ENCODE measurements at places on chromosomes 13 and 19.

DNA sequence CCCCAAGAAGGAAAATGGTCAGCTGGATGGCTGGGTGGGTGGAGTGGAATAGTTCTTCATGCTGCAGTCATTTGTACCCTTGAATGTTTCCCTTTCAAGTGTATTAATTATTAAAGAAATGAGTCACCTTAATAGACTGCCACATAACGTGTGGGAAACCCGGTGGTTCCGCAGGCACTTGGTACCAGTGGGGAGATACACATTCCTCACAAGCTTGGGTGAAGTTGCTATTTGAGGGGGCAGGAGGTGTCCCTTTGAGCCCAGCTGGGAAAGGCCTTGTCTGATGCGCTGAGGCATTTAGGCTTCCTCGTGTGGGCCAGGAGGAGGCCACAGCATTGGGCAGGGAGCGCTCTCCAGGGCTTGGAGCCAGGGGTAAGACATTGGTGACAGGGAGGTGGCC, 57.7 kb downstream of the ATP8A2 start:
- no peaks in the 10 kb centered on the region for H3K4me1 ChIP-seq
- no peak overlapping the region for H3K27ac ChIP-seq
- no peak overlapping the region for H3K4me3 ChIP-seq
- H3K36me3 ChIP-seq, result no peaks in the 10 kb centered on the region
- no peaks in the 10 kb centered on the region for H3K27me3 ChIP-seq

GRCh38 chr19:13056052-13056660, 46.5 kb downstream of the LYL1 start:
- H3K4me3 ChIP-seq, result no peak overlapping the region
- peaks cover 4% of the 10 kb centered on the region for H3K4me1 ChIP-seq
- H3K27me3 ChIP-seq, result peaks cover 16% of the 10 kb centered on the region
- H3K36me3 ChIP-seq, result no peaks in the 10 kb centered on the region
- no peak for DNase-seq

DNA sequence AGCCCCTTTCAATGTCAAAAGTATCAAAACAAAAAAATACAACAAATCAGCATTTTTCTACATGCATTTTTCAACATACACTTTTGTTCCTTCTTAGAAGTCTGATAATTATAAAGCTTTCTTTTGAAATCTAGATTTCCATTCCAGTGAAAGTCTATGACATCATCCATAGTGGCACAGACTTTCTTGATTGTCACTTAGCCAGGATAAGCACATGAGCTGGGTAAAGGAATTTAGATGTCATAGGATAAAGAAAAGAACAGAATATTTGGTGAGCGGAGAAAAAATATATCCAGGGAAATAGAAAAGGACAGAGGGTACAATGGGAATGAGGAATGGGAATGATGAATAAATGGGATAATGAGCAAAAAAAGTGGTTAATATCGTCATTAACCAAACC, 15.1 kb upstream of the TRPC4 start:
- no peak overlapping the region for H3K4me3 ChIP-seq
- no peaks in the 10 kb centered on the region for H3K4me1 ChIP-seq
- no peaks in the 10 kb centered on the region for H3K27me3 ChIP-seq
- DNase-seq, result no peak

DNA sequence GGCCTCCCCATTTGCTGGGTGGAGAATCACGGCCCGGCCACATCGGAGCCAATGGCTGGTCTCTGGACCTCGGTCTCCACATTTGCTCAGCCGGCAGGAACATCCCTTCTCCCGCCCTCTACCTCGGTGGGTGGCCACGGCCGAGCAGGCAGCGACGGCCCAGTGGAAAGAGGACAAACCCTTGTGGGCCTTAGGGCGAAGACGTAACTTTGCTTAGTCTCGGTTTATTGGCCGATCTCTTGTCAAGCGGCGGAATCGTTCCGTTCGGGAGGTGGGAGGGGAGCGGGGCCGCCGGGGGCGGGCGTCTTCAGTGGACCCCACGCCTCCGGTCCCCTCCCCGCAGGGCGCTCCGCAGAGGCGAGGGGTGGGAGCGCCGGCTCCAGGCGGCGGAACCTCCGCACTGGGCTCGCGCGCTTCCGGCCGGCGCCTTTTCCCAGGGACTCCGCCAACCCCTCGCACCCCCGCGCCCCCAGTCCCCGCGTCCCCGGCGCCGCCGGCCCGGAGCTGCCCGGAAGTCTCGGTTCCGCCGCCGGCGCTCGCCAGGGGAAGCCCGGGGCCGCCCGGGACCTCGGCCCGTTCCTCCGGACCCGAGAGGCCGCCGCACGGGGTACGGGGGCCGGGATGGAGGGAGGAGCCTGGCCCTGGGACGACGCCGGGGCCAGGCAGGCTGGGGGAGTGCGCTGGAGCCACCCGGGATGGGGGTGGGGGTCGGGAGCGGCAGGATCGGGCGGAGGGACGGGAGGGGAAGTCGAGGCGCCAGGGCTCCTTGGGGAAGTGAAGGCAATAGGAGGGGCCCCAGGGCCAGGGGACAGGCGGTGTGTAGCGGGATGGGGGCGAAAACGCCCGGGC, at the start of gene ZNF580:
Gene ZNF580 (plus strand): TSS at position 426 of the 849 bp plus-strand sequence. CDS start 1,507 bp downstream, outside the sequence.
- H3K27me3 ChIP-seq, result no peaks in the 10 kb centered on the region
- H3K27ac ChIP-seq, result peak within 1 kb of the TSS; percentile 88
- H3K36me3 ChIP-seq, result peaks cover 31% of the 10 kb centered on the region
- DNase-seq, result peak; percentile 70

DNA sequence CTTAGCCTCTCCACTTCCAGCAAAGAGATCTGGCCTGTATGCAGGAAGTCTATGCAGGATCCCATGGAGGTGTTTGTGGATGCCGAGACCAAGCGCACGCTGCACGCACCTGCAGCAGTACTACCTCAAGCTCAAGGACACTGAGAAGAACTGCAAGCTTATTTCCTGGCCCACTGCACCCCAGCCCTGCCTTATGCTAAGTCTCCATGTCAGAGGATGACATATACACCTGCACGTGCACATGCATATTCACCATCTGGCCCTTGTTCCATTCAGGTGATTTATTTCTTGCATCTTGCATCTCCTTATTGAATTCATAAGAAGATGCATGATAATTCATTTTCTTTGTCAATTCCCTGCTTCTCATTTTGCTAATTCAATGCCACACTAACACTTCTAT, 472.8 kb upstream of the SGCG start:
- no peak overlapping the region for H3K4me3 ChIP-seq
- no peak for DNase-seq
- H3K27ac ChIP-seq, result no peak overlapping the region
- H3K4me1 ChIP-seq, result no peaks in the 10 kb centered on the region
- no peaks in the 10 kb centered on the region for H3K27me3 ChIP-seq

Data from T-helper 2 cell treated with Interferon-gamma antibody and Interleukin-4, amounts not matched to agents 5 μg/mL and 100 μg/mL, for 36 hours (primary cell).